Effector memory CD8-positive, alpha-beta T cell (primary cell): ENCODE measurements at places on chromosomes 13 and 19.

- H3K27ac ChIP-seq = no peak overlapping the region
- H3K27me3 ChIP-seq = no peaks in the 10 kb centered on the region
These were observed 2738.9 kb upstream of the PCDH20 start for GRCh38 chr13:64154514-64154913.

GRCh38 chr19:326871-327270 lies 17.7 kb downstream of the MIER2 start:
- no peaks in the 10 kb centered on the region for H3K4me1 ChIP-seq
- no peaks in the 10 kb centered on the region for H3K27me3 ChIP-seq
- H3K36me3 ChIP-seq = peaks cover 30% of the 10 kb centered on the region
- DNase-seq = no peak
- no peak overlapping the region for H3K27ac ChIP-seq

GRCh38 chr19:58170860-58171259 lies 12.0 kb upstream of the ZNF274 start:
- no peak overlapping the region for H3K4me3 ChIP-seq
- H3K36me3 ChIP-seq = no peaks in the 10 kb centered on the region
- H3K4me1 ChIP-seq = no peaks in the 10 kb centered on the region
- DNase-seq = no peak

DNA sequence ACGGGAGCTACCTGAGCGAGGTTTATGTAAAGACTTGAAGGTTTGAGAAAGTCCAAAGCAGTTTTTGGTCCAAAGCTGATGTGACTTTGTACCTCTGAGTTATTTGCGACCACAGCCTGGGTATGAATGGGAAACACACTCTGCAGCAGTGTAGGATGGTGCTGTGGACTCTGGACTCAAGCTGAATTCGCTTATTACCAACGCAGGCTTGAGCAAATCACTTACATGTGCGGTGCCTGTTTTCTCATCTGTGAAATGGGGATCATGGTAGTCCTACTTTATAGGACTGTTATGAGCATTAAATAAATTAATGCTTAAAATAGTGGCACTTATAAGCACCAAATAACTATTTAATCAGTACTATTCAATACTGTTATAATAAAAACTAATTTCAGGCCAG lies 176.5 kb downstream of the PAN3 start:
- no peaks in the 10 kb centered on the region for H3K4me1 ChIP-seq
- no peaks in the 10 kb centered on the region for H3K27me3 ChIP-seq
- no peak for DNase-seq
- no peaks in the 10 kb centered on the region for H3K36me3 ChIP-seq

DNA sequence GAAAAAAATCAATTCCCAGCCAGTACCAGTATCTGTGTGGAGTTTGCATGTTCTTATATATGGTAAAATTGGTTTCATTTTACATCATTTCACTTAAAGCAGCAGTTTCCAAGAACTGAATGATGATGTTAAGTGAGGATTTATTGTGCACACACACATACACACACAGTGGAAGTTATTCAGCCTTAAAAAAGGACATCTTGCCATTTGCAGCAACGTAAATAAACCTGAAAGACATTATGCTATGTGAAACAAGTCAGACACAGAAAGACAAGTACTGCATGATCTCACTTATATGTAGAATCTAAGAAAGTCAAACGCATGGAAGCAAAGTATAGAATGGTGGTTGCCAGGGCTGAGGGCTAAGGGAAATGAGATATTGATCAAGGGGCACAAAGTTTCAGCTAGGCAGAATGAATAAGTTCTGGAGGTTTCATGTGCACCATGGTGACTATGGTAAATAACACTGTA lies 5.3 kb downstream of the SIGLECL1 start:
- H3K4me3 ChIP-seq = no peak overlapping the region
- H3K36me3 ChIP-seq = no peaks in the 10 kb centered on the region
- H3K27ac ChIP-seq = no peak overlapping the region
- H3K27me3 ChIP-seq = peaks cover 46% of the 10 kb centered on the region
- H3K4me1 ChIP-seq = peaks cover 1% of the 10 kb centered on the region

DNA sequence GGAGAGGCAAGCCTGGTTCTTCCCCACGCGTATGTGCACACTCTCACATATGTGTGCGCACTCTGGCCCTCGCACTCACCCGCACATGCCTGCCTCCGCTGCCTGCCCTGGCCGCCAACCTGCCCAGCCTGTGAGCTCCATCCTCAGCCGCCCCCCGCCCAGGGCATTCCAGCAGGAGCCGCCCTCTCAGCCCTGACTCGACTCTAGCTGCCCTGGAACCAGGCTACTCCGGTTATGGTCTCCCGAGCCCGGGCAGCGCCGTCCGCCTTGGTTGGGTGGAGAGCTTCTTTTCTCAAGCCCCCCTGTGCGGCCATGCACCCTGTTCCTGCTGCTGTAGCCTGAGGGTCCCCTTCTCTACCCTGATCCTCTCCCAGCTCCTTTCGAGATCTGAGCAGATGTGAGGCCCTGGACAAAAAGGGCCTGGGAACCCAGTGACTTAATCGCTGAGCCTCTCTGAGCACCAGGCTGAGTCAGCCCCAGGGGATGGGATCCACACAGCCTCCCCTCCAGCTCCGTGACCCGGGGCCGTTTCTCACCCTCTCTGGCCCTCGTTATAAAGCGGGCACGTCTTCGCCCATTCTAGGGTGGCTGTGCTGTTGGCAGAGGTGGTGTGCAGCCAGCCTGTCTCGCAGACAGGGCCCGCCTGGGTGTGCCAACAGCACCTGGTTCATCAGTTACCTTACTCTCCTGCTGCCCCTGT lies 191.5 kb downstream of the TEX29 start:
- H3K27ac ChIP-seq = no peak overlapping the region
- no peak for DNase-seq
- H3K4me1 ChIP-seq = peaks cover 1% of the 10 kb centered on the region
- H3K4me3 ChIP-seq = no peak overlapping the region
- H3K36me3 ChIP-seq = no peaks in the 10 kb centered on the region

GRCh38 chr13:43472980-43473379 lies 313.8 kb downstream of the ENOX1 start:
- H3K4me3 ChIP-seq = no peak overlapping the region
- H3K27me3 ChIP-seq = no peaks in the 10 kb centered on the region
- H3K4me1 ChIP-seq = no peaks in the 10 kb centered on the region
- no peak overlapping the region for H3K27ac ChIP-seq
- H3K36me3 ChIP-seq = no peaks in the 10 kb centered on the region

GRCh38 chr13:94620286-94620896 lies 18.7 kb downstream of the GPR180 start:
- H3K4me3 ChIP-seq = no peak overlapping the region
- H3K36me3 ChIP-seq = peaks cover 40% of the 10 kb centered on the region
- peaks cover 3% of the 10 kb centered on the region for H3K4me1 ChIP-seq
- no peak for DNase-seq
- H3K27me3 ChIP-seq = no peaks in the 10 kb centered on the region
- H3K27ac ChIP-seq = no peak overlapping the region

DNA sequence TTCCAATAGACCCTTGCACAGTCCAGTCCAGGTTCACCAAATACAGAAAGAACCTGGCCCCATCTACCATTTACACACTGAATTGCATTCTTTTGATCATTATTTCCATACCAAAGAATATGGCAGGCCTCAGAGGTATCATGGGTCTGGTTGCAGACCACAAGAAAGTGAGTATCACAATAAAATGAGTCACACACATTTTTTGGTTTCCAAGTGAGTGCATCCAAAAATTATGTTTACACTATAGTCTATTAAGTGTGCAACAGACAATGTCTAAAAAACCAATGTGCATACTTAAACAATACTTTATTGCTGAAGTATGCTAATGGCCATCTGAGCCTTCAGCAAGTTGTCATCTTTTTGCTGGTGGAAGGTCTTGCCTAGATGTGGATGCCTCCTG lies 105.3 kb downstream of the SPACA7 start:
- no peak overlapping the region for H3K27ac ChIP-seq
- H3K36me3 ChIP-seq = peaks cover 6% of the 10 kb centered on the region
- no peaks in the 10 kb centered on the region for H3K4me1 ChIP-seq
- no peak for DNase-seq
- no peaks in the 10 kb centered on the region for H3K27me3 ChIP-seq
- no peak overlapping the region for H3K4me3 ChIP-seq

GRCh38 chr13:59715611-59716010 lies 448.1 kb downstream of the DIAPH3 start:
- no peak for DNase-seq
- H3K27me3 ChIP-seq = no peaks in the 10 kb centered on the region
- H3K4me3 ChIP-seq = no peak overlapping the region
- no peaks in the 10 kb centered on the region for H3K36me3 ChIP-seq

DNA sequence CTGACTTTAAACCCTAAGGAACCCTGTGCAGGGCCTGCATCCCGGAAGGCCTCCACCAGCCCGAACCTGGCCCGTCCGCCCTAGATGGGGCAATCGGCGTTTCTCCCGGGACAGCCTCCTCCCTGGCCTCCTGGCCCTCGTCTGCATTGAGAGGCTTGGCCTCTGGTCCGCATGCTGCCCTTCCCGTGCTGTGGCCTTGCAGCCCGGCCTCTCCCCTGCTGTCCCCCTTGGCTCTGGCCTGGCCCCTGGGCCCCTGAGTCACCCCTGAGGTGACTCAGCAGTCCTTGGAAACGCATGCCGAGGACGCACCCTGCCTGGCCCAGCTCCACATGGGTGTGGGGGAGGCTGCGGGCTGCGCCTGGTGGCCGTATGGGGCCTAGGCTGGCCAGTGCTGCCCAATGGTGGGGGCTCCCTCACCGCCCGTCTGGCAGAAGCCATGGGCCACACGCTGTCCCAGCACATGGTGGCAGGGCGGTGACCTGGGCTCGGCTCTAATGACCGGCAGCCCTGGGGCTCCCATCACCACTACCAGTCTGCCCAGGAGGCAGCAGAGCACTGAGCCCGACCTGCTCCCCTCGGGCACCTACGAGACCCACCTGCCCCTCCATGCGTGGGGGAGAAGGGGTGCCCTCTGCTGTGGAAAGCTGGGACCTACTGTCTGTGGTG lies 25.7 kb downstream of the SH3GL1 start:
- no peaks in the 10 kb centered on the region for H3K27me3 ChIP-seq
- no peak overlapping the region for H3K4me3 ChIP-seq
- peaks cover 40% of the 10 kb centered on the region for H3K4me1 ChIP-seq
- H3K27ac ChIP-seq = no peak overlapping the region
- no peak for DNase-seq

GRCh38 chr13:53807251-53807834 lies 778.7 kb downstream of the OLFM4 start:
- H3K4me1 ChIP-seq = no peaks in the 10 kb centered on the region
- H3K4me3 ChIP-seq = no peak overlapping the region
- no peak overlapping the region for H3K27ac ChIP-seq
- DNase-seq = no peak
- no peaks in the 10 kb centered on the region for H3K27me3 ChIP-seq

DNA sequence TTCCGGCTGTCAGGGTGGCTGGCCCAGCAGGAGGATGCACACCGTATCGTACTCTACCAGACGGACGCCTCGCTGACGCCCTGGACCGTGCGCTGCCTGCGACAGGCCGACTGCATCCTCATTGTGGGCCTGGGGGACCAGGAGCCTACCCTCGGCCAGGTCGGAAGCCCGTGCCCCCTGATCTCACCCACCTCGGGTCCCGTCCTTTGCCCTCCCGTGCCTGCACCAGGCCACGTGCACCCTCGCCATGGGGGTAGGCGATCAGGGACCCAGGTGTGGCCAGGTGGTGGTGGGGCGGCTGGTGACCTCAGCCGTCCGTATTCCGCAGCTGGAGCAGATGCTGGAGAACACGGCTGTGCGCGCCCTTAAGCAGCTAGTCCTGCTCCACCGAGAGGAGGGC lies 19.0 kb downstream of the PNPLA6 start:
- H3K36me3 ChIP-seq = peaks cover 28% of the 10 kb centered on the region
- H3K27me3 ChIP-seq = no peaks in the 10 kb centered on the region
- H3K27ac ChIP-seq = no peak overlapping the region
- no peak for DNase-seq

- H3K4me1 ChIP-seq = peaks cover 9% of the 10 kb centered on the region
- no peak for DNase-seq
These were observed 56.4 kb upstream of the KATNAL1 start for GRCh38 chr13:30363725-30364124.

- H3K36me3 ChIP-seq = peaks cover 4% of the 10 kb centered on the region
- H3K27ac ChIP-seq = no peak within 1 kb of the TSS
- DNase-seq = no peak
- peaks cover 52% of the 10 kb centered on the region for H3K27me3 ChIP-seq
These were observed at the start of gene MYH14 for GRCh38 chr19:50203281-50204080. TSS of gene MYH14 (plus strand) at chr19:50203622. CDS start at chr19:50210366, 6,744 bp downstream.

DNA sequence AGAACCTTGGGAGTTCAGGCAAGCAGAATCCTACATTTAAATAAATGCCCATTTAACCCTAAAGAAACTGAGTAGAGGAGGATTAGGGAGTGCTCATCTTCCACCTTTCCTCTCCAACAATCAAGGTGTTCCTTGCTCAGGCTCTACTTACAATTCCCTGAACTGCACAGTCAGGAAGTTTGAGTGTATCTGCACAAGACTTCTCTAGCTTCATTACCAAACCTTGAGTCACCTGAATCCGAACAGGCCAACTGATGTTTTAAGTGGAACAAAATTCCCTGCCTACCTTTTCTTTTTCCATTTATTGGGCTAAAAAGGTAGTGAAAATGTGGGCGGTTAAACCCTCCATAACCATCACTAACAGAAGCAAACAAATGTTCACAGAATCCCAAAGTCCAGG lies 78.3 kb downstream of the FOXO1 start:
- H3K4me1 ChIP-seq = peaks cover 62% of the 10 kb centered on the region
- peak overlapping the region; percentile 26 for H3K27ac ChIP-seq
- no peak for DNase-seq
- H3K36me3 ChIP-seq = peaks cover 21% of the 10 kb centered on the region

GRCh38 chr19:45676851-45677263 lies 8.8 kb downstream of the GIPR start:
- peak overlapping the region; percentile 80 for H3K4me3 ChIP-seq
- peaks cover 8% of the 10 kb centered on the region for H3K27me3 ChIP-seq
- no peak for DNase-seq
- no peak overlapping the region for H3K27ac ChIP-seq
- peaks cover 8% of the 10 kb centered on the region for H3K36me3 ChIP-seq

DNA sequence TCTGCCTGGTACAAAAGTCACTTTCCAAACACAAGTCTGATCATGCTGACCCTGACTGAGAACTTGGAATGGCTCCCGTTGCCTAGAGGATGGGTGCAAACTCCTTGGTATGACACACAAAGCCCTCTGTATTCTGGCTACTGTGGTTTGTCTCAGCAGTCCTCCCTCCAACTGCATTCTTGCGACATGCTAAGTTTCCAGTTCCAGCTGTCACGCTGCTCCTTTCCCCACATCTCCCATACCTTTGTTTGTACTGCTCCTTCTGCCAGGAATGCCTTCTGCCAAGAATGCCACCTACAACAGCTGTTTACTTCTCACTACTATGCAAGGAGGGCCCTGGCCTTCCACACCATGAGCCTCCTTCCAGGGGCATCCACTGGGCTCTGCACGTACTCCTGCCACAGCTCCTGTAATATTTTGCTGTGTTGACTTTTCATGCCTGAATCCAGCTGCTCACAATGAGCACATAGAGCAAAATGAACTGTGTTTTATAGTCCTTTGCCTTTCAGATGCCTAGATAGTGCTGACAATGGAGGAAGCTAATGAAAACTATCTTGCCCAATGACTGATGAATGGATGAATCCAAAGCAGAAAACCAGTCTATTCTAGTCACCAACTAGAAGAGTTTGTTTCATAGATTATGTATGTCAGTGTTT lies 543.7 kb downstream of the EFNB2 start:
- DNase-seq = no peak
- no peaks in the 10 kb centered on the region for H3K27me3 ChIP-seq
- H3K36me3 ChIP-seq = no peaks in the 10 kb centered on the region

GRCh38 chr13:30734439-30734838 lies 904 bp upstream of the ALOX5AP start:
- peaks cover 40% of the 10 kb centered on the region for H3K4me1 ChIP-seq
- H3K27ac ChIP-seq = peak overlapping the region; percentile 91
- H3K36me3 ChIP-seq = peaks cover 5% of the 10 kb centered on the region
- no peak for DNase-seq
- H3K27me3 ChIP-seq = no peaks in the 10 kb centered on the region
